ENCODE measurements at places on chromosomes 3 and 15.

DNA sequence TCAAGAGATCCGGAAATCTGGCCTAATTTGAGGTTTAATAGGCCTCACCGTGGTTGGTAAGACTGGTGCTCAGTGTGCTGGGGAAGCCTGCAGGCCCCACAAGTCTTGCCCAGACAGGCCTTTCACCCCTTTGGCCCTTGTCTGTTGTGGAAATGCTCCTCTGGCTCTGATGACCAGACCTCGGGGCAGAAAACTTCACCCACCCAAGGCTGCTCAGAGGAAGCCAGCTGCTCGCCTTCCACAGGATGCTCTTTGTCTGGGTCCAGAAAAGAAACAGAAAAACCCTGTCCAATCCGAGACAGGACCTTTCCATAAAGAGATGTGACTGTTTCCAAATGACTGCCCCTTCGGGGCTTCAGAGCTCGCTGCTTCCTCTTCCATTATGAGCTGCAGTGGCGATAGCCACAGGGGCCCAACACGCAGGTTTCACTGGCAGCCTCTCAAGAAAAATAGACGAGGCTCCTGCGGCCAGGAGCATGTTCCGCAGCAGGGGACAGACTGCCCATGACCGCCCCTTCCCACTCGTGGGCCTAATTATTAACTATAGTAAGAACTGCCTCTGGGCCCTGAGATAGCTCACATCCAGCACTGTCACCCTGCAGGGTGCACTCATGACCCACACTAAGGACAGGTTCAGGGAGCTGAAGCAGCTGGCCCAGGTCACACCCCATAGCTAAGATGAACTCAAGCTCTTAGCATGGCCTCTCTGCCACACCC lies 6.8 kb upstream of the SNX22 start:
- DNase-seq, result no peak

DNA sequence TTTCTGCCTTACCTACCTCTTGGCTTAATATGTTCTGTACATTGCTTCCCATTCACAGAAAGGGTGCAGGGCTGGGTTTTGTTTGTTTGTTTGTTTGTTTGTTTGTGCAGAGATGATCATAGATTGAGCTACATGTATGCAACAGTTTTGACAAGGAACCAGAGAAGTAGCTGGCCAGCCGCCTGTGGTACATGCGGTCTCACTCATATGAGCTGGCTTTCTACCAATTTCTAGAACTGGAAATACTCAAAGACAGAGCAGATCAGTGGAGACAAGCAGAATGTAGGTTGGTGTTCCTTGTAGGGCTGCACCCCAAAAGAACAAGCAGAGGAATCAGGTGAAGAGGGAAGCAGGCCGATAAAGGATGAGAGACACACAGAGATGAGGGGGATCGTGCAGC lies 502.7 kb downstream of the SOX2 start:
- DNase-seq, result no peak

DNA sequence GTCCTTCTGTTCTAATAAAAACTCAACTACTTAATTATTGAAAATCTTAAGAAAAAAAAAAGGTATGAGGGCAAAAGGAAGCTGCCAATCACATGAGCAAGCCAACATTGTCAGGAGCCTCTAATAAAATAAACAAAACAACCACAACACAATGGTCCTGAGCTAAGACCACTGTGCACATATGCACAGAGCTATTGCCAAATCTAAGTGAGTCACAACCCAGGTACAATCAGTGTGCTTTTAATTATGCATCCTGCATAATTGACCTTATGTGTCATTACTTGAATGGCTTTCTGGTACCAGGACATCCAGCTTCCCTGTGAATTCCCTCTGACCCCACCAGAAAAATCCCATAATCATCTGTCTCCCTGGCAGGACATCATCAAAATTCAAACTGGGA lies 639.8 kb downstream of the MAGI1 start:
- no peak for DNase-seq

GRCh38 chr3:190552969-190553759 lies 39.3 kb downstream of the IL1RAP start:
- no peak for DNase-seq

DNA sequence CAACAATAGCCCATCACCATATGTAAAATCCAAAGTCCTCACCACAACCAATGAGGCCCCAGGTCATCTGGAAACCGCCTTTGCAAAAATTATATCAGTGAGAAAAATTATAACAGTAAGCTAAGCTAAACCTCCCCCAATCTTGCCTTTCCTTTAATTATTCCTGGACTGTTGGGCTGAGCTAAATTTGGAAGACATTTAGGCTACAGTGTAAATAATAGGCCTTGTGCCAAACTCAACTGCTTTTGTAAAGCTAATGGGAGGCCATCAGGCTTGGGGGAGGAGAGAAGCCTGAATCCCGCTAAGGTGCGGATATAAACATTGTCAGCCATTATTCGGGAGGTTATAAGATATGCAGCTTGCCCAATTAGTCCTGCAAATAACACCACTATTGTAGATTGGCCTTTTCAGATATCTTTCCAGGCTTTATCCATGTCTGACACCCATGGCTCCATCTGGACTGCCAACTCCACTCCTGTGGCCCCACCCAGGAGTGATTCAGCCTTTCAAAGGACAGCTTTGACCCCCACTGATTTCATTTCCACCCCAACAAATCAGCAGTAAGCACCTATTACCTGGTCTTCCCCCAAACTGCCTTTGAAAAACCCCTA lies 53.0 kb upstream of the CA12 start:
- no peak for DNase-seq

GRCh38 chr3:123439806-123440580 lies 8.9 kb downstream of the ADCY5 start:
- DNase-seq, result no peak

GRCh38 chr3:79906106-79906505 lies 138.3 kb upstream of the ROBO1 start:
- DNase-seq, result no peak

DNA sequence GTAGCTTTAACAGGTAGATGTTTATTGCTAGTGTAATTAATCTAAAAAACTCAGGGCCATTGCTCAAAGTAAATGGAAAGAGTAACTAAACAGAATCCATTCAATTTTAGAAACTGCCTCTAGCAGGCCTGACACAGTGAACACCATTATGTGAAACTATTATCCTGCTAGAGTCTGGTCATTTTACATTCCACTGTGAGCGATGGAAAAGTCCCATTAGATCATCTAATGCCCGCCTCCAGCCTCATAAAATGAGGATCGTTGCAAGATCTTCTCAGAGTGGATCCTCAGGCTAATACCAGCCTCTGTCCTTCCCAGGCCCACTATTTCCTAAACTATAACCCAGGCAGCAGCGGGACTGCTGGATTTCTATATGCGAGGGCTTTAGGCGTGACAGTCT lies 107.7 kb downstream of the WDR76 start:
- no peak for DNase-seq

GRCh38 chr3:88610820-88611219 lies 461.1 kb downstream of the C3orf38 start:
- DNase-seq, result no peak

- DNase-seq, result no peak
These were observed 274 bp upstream of the ZCWPW2 start for GRCh38 chr3:28348265-28348628.

DNA sequence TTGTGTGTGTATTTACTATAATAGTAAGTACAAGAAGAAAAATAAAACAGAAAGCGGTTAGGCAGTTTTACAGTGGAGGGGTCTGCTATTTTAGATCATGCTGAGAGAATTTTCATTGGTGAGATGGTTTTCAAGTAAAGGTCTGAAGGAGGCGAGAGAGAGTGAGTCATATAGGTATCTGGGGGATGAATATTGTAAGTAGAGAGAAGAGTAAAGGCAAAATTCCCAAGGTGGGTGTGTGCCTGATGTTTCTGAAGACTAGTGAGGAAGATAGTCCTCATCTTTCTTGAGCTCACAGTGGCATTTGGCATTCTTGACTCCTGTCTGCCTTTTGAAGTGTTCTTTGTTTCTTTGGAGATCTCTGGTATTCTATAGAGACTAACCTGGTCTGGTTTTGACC lies 38.6 kb downstream of the CRYBG3 start:
- DNase-seq, result no peak

GRCh38 chr3:194671900-194672808 lies at the start of gene LSG1:
Gene LSG1, minus strand, starts transcription at chr3:194672191. Its CDS starts 29 bp downstream, at chr3:194672162.
- peak; percentile 81 for DNase-seq

GRCh38 chr3:58241306-58242044 lies 3.9 kb downstream of the ABHD6 start:
- DNase-seq, result no peak

DNA sequence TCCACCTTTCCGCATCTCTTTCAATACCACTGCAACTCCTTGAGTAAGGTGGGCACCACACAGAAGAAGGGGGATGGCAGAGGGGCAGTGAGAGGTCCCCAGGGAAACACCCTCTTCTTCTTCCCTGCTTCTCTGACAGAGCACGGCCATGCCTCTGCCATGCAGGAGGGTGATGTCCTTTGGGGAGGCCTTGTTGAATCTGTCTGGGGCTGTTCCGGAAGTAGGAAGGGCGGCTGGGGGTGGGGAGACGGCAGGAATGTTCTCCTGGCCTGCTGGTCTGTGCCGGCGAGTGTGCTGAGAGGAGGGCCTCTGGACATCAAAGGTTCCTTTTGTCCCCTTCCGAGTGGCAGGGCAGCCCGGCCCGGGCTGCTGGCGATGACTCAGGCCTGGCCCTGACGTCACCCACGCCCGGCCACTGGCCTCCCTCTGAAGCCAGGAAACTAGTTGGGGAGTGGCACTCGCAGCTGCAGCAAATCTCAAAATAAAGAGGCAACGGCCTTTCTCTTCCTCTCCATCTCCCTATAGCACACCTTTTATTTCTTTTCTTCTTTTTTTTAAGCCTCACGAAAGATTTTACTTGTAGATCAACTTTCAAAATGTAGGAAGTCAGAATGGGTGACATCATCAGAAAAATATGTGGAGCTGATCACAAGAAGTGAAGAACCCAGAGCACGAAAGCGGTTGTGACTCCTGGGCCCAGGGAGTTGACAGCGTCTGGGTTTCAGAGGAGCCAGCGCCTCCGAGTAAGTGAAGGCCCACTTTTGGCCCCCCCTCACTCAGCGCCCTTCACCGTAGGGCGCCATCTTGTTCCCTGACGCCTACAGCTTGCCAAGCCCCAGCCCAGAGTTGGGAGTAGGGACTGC lies at the start of gene ZBTB38:
TSS of gene ZBTB38 (plus strand) at position 443 of the 863 bp plus-strand sequence. CDS start 73,885 bp downstream, outside the sequence.
- no peak for DNase-seq

DNA sequence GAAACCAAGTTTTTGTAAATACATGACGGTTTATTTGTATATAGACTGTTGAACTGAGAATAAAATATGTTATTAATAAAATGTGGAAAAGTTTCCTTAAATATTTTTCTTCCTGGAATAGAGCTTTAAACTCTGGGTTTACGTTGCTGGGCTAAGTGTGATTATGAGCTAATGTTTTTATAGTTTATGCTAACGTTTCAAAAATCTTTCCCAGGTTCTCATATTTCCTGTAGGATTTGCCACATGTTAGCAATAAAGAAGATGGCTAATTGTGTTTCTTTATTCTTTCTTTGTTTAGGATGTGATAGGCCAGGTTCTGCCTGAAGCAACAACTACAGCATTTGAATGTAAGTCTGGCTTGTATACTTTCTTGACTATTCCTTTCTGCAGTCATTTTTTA lies 7.2 kb downstream of the MAP2K5 start:
- no peak for DNase-seq

DNA sequence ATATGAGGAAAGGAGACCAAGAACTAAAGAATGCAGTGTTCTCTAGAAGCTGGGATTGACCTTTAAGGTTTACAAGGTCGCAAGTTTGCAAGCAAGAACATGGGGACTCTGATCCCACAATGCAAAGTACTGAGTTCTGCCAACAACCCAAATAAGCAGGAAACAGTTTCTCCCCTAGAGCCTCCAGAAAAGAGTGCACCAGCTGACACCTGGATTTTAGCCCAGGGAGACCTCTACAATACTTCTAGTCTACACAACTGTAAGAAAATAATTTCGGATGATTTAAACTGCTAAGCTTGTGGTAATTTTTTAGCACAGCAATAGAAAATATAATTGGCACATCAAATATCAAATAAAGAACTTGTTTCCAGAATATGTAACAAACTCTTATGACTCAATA lies 46.4 kb downstream of the EHHADH start:
- no peak for DNase-seq

DNA sequence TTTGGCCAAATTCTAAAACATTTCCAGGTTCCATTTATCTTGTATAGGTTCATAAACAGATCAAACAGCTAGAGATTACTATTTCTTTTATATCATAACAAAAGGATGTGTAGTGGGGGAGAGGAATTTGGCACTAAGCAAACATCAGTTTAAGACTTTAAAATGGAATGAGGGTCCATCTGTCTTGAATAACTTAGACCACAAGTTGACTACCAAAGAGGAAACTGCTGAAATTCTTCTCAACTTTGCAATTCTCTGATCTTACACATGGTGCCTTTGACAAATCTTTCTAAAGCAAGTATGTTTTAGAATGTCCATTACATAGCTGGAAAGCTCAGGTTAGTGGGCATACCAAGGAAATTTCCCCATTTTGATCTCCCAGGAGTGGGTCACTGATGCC lies 140.5 kb upstream of the ADAMTS9 start:
- no peak for DNase-seq

- no peak for DNase-seq
These were observed 60.5 kb upstream of the TFRC start for GRCh38 chr3:196142202-196142956.

Measured in stimulated activated CD8-positive, alpha-beta memory T cell treated with anti-CD3 and anti-CD28 coated beads, Interleukin-4, amount 100 ng/mL, for 24 hours (primary cell).